T-helper 9 cell (primary cell): ENCODE measurements at places on chromosomes 11 and 22.

- DNase-seq = no peak
These were observed 42.3 kb upstream of the DDI1 start for GRCh38 chr11:103994094-103994493.

- no peak for DNase-seq
These were observed 419.0 kb downstream of the LRRC4C start for GRCh38 chr11:41040474-41040873.

DNA sequence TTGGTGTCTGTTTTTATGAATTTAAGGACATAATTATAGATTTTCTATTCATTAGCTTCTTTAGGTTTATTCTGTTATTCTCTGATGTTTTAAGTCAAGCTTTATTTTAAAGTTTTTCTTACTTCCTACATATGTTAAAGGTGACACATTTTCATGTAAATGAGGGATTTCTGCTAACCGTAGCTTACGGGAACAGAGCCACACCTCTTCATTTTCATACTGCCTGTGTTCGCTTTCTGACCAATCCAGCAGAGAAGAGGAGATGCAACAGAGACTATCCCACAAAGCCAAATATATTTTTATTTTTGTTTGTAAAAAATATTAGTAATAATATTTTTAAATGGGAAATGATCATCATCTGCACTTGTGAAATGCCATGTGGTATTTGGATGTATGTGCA is 774.1 kb downstream of the BRD1 start:
- no peak for DNase-seq

DNA sequence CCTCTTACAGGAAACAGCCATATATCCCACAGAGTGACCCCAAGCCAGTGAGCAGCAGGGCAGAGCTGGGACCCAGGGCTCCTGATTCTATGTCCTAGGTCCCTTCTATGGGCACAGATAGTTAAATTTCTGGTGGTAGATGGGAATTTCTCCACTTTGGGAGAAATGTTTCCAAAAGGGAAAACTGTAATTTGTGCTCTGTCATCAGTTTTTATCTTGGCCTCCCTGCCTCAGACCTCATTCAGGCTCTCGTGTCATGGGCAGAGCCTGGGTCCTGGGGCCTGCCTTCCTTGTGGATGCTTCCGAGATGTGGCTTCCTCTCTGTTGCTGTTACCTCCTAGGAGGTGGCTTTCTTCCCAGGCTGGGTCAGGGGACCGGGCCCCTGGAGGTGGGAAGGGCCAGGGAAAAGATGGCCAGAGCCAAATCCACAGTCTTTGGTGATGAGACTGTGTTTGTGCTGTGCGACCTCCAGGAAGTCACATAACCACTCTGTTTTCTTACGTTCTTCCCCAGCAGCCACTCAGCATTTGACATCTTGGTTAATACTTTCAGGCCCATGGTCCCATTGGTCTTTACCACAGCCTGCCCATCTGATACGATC is 8.6 kb downstream of the LRRC32 start:
- no peak for DNase-seq

- no peak for DNase-seq
These were observed 11.4 kb upstream of the CD81 start for GRCh38 chr11:2365571-2366210.

DNA sequence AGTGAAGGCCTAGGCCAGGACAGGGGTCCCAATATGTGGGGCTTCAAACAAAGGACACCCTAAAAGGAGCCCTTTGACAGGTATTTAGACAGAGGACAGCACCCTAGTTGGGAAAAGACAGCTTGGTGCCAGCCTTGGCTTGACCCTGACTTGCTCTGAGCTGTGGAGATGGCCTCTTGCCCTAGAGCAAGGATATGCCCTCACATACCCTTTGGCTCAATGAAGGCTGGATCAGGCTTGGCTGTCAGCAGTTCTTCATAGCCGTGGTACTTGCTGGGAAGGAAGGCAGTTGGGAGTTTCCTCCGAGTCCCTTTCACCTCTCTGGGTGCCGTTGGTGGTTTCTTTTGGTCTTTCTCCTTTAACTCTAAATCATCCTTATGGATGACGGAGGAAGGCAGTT is 96.2 kb downstream of the RNF169 start:
- DNase-seq = no peak

GRCh38 chr11:121645596-121645995 is 192.8 kb upstream of the SORL1-AS1 start:
- DNase-seq = no peak

- DNase-seq = no peak
These were observed 8.8 kb downstream of the CRY2 start for GRCh38 chr11:45856044-45856468.
